ENCODE measurements at places on chromosomes 7 and 10. TPM values are rescaled to one million over a fixed set of nuclear protein-coding genes. Genes with fewer than 3 reads are reported as not detected.
A peak's percentile ranks its signal among the peaks of the same experiment; 100 is the strongest.

TUBAL3 gene
- not detected for total RNA-seq

DNA sequence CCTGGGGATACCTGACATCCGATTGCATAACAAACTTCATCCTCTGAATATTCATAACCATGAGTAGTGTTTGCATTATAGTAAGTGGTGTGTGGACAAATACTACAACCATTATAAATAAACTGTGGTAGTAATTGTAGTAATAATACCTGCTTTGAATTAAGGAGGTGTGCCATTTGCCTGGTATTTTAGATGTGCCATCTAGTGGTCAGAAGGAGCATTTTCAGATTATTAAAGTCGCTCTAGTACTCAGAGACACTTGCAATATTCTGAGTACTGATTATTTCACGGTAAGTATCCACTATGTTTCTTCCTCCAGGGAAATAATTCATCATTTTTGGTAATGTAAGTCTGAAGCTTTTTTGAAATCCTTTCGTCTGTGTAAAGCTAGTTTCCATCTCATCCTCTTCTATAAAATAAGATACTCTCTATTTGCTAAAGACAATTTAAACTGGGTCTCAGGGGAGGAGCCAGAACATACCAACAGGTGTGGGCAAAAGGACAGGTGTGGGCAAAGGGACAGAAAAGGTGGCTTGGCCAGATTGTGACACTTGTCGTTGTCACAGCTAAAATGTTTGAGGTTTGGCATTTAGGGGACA lies 115.3 kb upstream of the WDR11 start:
- no peak for DNase-seq

DNA sequence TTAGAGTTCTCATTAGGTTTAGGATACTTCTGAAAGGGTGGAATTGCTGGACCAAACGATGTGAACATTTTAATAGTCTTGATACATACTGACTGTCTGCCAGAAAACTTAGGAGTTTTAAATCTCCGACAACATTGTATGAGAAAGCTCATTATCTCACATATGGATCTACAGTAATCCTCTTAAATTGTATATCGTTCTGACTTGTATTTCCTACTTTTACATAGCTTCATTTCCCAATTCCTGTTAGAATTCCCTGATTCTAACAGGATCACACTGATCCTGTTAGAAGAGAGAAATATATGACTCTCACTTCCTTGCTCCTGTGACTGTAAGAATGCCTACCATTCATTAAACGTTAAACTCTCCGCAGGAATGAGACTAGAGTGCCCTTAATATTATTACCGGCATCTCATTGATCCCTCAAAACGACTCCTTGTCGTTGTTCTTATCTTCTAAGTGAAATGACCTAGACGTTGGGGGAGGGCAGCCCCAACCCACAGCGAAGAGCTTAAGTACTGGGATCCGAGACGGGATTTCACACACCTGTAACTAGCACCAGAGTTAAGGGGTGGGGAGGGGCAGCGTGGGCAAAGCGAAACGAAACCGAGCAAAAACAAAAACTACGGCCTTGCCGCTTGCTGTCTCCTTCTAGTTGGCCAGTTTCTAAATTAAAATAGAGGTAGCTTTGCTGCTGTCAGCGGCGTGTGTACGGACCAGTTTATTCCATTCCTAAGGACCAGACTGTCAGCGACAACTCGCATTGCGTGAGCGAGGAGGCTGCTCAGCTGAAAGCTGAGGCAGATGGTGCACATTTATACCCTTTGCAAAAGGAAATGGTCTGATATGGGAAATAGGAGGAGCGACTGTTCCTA lies 678 bp upstream of the TMEM106B start:
- DNase-seq = no peak

ZNF25 gene
- 9.4 TPM for total RNA-seq

GRCh38 chr10:130807096-130807495 lies 504.4 kb downstream of the TCERG1L start:
- no peak for DNase-seq

MYL10 gene
- total RNA-seq = not detected

- DNase-seq = no peak
Observed at GRCh38 chr7:96014617-96015016, 242.3 kb downstream of the DYNC1I1 start.

ATOH7 gene
- not detected for total RNA-seq

- peak; percentile 64 for DNase-seq
Observed at GRCh38 chr7:66099551-66100407, 14.9 kb upstream of the CRCP start.

DNA sequence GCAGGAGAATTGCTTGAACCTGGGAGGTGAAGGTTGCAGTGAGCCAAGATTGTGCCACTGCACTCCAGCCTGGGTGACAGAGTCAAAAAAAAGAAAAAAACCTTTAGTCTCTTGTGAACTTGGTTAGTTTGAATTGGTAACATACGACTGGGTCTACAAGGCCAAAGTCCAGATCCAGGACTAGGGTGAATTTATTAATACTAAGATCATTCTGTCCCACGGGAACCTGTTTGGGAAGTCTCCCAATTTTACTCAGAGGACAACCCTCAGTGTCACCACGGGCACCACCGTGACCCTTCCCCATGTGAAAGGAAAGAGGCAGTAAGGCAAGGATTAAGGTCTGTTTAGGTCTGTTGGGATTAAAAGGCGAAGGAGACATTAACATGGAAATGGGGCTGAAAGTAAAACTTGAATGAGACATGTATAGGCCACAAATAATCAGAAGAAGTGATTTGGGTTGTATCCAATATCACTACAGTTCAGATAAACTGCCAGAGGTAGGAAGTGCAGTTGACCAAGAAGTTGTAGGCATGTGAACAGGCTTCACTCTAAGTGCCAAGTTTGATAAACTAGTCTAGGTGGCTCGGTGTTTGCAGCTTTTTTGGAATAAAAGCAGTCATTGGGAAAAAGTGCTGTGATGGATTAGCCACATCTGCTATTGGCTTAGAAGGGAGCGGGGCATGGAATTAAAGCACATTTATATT lies 30.7 kb downstream of the MYOF start:
- no peak for DNase-seq

- DNase-seq = no peak
Observed at GRCh38 chr10:131725581-131726069, 175.2 kb upstream of the PPP2R2D start.

GRCh38 chr7:929311-929711 lies 25.2 kb downstream of the ADAP1 start:
- no peak for DNase-seq

GRCh38 chr10:35259769-35260397 lies 76.4 kb upstream of the CCNY start:
- peak; percentile 12 for DNase-seq

DNA sequence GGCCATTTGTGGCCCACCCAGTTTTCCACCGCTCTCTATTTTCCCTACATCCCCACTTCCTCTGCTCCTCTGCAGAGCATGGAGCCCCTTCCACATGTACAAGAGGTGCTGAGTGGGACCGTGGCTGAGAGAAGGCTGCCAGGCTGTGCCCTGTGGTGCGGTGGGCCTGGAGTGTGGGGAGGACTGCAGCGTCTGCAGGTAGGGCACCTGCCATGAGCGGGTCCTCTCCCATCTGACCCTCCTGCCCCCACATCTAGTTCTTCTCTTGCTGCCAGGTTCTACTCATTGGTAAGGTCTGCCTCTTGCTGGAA lies 145.6 kb upstream of the FAM20C start:
- DNase-seq = no peak

DNA sequence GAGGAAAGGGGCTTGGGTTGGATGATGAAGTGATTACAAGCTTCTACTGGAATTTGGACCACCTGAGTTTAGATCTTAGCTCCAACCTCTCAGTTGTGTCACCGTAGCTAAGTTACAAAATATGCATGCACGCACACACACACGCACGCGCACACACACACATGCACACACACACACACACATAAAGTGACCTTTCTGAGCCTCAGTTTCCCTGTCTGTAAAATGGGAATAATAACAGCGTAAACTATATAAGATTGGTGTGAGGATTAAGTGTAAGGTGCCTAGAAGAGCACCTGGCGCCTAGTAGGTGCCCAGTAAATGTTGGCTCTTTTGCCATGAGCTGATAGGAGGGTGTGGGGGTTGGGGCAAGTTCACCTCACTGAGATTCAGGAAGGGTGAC lies 12.6 kb upstream of the AQP1 start:
- DNase-seq = no peak

ITIH2 gene
- total RNA-seq = not detected

GRCh38 chr7:12550956-12551355 lies 19.6 kb upstream of the SCIN start:
- no peak for DNase-seq

DNA sequence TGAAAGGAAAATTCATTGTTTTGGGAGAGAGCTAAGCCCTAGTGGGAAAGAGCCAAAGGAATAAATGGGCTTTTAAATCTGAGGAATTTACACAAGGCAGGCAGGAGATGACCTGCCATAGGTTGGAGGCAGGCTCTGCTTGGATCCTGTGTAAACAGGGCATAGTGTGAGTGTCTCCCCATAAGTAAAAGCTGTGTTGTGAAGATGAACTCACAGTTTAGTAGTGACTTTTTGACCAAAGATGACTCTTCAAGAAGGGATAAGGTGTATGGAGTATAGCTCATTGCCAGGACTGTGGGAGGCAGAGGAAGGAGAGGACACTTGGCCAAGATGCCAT lies 63.2 kb downstream of the KAT6B start:
- no peak for DNase-seq

DNA sequence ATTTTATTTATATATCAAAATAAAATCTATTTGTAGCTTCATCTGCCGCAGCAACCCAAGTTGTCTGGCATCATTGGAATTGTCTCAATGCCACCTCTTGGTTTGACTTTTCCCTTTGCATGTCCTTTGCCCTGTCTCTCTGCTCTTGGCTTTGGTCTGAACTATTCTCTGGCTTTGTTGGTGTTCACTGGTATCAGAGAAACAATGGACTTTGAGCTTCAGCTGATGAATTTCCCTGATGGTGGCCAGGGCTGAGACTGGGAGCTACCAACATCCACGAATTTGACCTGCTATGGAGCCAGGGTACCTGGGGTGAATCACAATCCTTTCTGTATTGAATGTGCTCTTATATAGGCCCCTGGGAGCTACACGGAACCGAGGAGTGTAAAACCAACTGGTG lies 311.7 kb upstream of the KIAA1217 start:
- DNase-seq = no peak

DNA sequence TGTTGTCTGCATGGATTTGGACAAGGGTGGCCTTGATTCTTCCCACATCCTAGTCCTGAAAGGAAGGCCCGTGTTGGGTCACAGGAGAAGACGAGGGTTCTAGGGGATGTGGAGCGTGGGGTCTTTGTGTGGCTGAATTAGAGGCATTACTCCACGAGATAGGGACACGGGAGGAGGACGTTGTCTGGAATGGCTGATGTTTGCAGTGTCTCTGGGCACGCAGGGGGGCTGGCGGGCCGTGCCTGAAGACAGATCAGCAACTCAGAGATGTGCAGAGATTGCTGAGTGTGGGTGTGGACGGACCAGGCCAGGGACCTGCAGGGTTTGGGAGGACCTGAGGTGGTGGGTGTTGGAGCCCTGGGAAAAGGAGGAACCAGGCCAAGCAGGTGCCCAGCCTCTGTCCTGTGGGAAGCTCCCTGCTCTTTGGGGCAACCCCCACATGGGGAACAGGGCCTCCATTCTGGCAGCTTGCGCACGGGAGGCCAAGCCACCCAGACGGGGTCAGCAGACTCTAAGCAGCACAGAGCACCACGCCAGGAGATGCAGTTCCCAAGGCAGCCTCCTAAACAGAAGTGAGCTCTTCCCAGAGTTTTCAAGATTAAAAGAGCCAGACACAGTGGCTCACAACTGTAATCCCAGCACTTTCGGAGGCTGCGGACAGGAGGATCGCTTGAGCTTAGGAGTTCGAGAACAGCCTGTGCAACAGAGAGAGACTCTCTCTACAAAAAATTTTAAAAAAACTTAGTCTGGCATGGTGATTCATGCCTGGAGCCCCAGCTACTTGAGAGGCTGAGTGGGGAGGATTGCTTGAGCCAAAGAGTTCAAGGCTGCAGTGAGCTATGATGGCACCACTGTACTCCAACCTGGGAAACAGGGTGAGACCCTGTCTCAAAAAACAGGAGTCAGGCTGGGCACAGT lies 71.0 kb upstream of the GTF2I start:
- DNase-seq = no peak

DNA sequence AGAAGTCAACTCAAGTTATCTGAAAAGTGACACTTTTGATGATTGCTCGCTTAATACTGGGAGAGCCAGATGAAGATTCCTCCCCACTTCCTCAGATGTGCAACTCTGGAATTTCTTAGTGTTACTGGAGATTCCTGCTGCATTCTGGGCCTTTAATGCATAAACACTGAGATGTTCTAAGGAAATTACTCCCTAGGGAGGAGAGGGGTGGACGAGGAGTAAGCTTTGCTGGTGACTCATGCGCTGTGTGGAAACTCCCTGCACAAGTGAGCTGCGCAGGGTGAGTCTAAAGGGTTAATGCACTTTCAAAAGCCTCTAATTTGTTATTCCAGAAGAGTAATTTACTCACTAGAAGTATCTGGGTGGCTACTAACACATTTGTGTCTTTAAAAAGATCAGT lies 46.3 kb downstream of the EGFR start:
- DNase-seq = no peak

DNA sequence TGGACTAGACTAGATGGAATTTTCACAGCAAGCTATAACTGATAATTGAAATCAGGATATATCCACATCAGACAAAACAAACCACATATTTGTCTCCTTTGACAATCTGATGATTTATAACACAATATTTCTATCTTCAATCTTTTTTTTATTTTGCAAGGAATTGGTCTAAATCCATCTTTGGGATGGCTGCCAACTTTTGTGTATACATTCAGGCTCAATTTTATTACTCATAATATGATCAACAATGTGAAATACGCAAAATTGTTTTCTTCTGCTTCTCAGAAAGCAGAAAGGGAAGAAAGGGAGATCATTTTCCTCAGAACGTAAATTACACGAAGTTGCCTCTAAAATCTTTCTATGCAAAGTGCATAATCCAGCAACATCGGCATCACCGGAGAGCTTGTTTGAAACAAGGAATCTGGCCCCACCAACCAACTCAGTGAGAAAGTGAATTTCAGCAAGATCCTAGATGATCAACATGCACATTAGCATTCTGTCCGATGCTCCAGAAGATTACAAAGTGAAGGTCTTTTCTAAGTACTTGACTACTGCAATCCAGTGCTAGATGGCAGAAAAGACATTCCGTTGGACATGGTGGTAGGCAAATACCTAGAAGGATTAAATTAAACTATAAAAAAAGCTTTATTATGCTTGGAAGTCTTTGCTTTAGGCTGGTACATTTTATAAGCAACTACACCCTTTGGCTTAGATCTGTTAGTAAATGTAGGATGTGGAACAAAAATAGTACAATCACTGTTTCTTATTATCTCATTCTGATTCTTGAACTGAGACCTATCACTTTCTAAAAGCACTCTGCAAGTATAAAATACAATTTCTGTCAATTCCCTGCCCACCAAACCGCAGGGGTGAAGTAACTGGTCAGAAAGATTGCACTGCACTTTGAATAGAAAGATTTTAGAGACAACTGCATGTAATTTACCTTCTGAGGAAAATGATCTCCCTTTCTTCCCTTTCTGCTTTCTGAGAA lies 126.4 kb upstream of the RSU1 start:
- no peak for DNase-seq

PSD gene
- total RNA-seq = 6.2 TPM

GRCh38 chr7:90642978-90643377 lies 46.9 kb downstream of the CDK14 start:
- DNase-seq = no peak

Measured in activated naive CD4-positive, alpha-beta T cell treated with anti-CD3 and anti-CD28 coated beads for 36 hours (primary cell).